ENCODE measurements at places on chromosomes 12 and 14.

DNA sequence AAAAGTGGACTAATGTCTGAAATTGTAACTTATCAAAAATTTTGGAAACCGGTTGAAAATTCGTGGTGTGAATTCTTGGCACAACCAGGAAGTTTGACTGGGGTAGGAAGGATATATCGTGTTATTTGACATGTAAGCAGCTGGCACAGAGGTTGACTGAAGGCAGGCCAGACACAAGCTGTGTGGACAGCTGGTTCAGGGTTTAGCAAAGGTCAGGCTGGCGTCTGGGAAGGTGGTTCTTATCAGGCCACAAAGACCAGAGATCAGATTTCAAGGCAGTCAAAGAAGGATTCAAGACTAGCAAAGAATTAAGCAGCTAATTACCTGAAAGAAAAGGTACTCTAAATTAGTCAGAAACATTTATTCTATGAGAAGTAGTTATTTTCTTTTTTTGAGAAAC lies 450.2 kb upstream of the MDGA2 start:
- DNase-seq, result no peak

DNA sequence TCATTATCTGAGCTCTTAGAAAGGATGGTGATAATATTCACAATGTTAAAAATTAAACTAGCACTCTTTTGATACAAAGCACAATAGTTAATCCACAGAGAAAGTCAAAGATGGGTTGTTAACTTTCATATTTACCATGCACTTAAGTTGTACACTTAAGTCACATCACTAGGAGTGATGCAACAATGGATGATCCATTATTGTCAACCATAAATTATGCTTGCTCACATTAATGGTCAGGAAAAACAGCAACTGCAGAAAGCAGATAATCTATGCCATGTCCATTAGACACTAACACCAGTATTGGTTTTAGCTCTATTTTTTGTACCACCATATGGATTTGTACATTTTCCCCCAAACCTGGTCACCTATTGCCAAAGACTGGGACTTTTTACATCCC lies 195.5 kb downstream of the FOXA1 start:
- DNase-seq, result no peak

DNA sequence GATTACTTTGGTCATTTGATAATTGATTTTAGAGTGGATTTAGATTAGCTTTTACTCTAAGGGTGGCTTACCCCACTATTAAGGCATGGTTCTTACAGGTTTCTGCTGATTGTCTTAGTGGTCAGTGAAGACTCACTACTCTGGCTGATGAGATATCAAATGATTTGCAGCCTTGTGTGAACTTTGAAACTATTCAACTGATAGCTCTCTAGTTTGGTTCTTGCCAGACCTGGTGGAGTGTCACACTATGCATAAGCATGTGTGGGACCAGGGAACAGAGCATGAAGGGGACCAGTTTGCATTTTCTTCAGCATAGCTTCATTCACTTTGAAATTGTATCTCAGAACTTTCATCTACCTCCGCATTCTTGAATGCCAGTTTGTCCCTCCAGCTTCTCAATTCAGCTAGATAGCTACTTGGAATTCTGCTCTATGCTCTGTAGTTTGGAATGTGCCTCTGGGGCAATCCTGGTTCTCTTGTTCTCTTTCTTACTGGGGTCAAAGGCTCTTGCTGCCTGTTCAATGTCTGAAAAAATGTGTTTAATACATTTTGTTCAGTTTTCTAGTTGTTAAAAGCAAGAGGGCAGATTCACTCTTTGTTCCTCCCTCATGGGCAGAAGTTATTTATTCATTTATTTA lies 12.7 kb downstream of the SCYL2 start:
- no peak for DNase-seq

GRCh38 chr14:100147691-100148464 lies 11.6 kb downstream of the DEGS2 start:
- DNase-seq, result no peak

- DNase-seq, result no peak
Measured at GRCh38 chr12:46958599-46959290, 120.7 kb upstream of the PCED1B start.

- DNase-seq, result no peak
Measured at GRCh38 chr14:65850429-65851135, 438.1 kb downstream of the FUT8 start.

- DNase-seq, result no peak
Measured at GRCh38 chr12:121214855-121215745, 5.2 kb downstream of the P2RX4 start.

- no peak for DNase-seq
Measured at GRCh38 chr12:67969134-67969802, 20.0 kb upstream of the IFNG-AS1 start.

DNA sequence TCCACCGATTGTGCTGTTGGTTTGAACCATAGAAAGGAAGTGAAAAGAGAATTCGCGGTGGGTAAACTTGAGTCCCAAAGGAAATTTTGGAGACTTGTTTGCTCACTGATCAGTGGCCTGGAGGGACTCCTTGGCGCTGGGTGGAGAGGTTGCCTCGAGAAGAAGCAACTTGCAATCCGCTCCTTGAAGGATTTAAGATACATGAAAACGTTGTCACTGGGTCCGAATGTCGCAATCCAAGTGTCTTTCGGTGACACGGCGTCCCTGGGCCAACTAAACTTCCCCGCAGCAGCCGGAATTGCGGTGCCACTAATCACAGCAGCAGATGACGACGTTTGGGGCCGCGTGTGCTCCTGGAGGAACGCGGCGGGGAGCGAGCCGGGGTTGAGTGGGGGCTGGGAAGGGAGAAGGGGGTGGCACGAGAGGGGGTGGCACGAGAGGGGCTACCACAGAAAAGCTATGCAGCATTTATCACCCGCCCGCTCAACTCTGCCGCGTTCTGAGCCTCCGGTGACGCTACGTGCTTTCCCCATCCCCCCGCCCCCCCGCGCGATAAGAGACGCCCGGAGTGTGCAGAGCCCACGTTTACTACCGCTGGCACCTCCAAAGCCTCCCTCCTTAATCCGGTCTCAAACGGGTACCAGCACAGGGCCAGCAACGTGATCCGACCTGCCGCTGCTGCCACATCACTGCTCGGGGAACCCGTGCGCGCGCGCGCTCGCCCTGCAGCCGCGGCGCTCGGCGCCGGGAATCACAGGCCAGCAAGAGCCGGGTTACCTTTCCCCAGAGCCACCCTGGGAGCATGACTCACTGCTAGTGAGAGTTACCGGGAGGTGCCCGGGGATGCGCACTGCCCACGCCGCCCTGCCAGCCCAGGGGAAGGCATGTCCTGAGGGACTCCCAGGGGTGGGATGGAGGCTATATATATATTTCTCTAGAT lies 833 bp upstream of the BHLHE41 start:
- peak; percentile 16 for DNase-seq

GRCh38 chr14:64806202-64806861 lies 73.4 kb downstream of the SPTB start:
- no peak for DNase-seq

- no peak for DNase-seq
Measured at GRCh38 chr12:97050509-97050908, 143.5 kb downstream of the NEDD1 start.

DNA sequence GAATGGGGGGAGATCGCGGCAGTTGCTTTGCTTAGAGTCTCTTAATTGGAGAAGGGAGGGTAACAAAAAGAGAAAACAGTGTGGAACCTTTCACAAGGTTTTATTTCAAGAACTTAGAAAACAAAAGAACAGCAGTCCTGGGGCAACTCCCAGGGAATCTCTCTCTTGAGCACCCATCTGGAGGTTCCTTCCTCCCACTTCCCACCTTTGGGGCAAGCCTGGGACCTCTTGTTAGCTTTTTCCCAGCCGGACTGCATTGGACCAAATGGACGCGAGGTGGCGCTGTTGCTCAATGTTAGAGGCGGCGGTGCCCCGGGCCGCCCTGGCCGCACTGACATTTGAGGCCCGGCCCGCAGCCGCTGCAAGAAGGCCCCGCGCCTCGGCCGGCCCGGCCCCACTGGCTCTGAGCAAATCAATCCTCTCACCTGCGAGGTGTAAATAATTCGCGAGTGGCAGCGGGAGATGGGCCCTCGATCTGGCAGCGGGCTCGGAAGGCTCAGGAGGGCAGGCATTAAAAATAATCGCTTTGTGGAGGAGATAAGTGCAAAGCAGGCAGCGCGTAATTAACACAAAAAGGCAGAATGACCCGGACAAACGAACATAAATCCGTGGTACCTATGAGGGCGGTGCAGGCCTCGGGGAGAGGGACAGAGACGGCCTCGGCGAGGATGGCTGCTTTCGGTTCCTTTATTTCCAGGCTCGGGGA lies 2.8 kb upstream of the HOXC8 start:
- peak; percentile 22 for DNase-seq

- no peak for DNase-seq
Measured at GRCh38 chr12:28941248-28941647, 207.8 kb upstream of the FAR2 start.

DNA sequence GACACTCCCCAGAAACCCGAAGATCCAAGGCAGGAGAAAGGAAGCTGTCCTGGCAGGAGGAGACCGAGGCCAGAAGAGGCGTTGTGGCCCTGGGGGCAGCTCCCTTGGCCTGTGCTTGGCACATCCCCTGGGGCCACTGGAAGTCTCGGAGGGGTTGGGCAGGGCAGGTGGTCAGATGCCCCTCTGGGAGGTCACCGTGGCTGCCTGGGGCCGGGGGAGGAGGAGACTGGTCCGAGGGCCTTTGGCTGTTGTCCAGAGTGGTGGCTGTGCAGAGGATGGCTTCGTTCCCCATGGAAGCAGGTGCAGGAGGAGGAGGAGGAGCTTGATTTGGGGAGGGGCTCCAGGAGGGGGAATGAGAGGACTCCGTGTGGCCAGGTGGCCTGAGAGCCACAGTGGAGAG lies 3.3 kb upstream of the NUDT14 start:
- no peak for DNase-seq

DNA sequence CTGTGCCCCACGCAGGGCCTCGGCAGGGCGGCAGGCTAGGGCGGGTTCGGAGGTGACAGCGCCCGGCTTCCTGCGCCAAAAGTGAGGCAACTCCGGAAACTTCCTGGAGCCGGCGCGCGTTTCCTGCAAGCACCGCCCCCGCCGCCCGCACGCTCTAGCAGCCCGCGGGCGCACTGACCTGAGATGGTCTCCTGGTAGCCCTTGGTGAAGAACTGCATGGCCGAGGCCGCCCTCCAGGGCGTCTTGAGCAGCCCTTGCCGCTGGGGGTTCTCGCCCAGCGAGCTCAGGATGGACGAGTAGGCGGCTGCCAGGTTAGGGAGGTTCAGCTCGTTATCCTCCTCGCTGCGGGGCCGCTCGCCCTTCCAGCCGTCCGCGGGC lies 494 bp downstream of the GCH1 start:
- peak; percentile 10 for DNase-seq

DNA sequence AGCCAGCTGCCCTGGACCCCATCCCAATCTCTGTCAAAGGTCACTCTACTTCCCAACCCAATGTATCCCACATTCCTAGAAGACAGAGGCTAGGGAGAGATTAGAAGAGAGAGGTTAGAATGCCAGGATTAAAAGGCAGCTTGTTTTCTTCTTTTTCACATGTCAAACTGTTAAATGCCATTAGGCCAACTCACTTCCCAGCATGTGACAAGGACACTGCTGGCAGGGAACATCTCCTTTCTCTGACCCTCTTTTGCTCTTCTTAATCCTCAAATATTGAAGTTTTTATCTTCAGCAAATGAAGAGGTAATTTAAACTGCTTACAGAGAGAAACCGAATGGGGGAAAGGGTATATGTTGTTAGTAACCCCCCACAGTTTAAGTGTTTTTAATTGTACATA lies 89.1 kb downstream of the BBS10 start:
- no peak for DNase-seq

GRCh38 chr12:8655421-8655820 lies 7.2 kb downstream of the MFAP5 start:
- no peak for DNase-seq

DNA sequence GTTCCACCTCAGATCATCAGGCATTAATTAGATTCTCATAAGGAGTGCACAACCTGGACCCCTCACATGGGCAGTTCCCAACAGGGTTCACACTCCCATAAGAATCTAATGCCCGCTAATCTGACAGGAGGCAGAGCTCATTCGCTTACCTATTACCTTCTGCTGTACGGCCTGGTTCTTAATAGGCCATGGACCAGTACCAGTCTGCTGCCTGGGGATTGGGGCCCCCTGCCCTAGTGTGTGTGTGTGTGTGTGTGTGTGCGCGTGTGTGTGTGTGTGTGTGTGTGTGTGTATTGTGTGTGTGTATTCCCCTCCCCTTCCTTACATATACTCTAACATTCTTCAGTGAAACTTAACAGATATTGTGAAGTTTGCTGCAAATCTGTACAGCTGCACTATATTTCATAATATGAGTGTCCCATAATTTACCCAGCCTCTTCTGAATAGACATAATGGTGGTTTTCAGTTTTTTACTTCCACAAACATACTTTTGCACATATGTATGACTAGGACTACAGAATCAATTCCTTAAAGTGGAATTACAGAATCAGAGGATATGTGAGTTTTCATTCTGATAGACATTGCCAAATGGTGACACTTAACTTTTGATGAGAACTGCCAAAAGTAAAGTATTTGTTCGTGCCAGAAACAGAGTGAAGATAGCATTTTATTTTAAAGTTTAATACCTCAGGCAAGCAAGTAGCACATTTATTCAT lies 205.2 kb upstream of the EEA1 start:
- no peak for DNase-seq

DNA sequence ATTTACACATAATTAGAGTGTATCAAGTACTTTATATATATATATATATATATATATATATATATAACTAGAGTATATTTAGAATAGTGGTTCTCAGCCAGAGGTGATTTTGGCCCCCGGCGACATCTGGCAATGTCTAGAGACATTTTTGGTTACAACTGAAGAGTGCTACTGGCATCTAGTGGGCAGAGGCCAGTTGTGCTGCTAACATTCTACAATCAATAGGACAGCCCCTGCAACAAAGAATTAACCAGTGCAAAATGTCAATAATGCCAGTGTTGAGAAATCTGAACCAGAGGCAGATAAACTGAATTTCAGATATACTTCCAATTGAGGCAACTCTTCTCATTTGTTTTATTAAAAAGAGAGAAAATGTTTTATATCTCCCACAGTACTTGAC lies 8.9 kb downstream of the GTF2A1 start:
- no peak for DNase-seq

DNA sequence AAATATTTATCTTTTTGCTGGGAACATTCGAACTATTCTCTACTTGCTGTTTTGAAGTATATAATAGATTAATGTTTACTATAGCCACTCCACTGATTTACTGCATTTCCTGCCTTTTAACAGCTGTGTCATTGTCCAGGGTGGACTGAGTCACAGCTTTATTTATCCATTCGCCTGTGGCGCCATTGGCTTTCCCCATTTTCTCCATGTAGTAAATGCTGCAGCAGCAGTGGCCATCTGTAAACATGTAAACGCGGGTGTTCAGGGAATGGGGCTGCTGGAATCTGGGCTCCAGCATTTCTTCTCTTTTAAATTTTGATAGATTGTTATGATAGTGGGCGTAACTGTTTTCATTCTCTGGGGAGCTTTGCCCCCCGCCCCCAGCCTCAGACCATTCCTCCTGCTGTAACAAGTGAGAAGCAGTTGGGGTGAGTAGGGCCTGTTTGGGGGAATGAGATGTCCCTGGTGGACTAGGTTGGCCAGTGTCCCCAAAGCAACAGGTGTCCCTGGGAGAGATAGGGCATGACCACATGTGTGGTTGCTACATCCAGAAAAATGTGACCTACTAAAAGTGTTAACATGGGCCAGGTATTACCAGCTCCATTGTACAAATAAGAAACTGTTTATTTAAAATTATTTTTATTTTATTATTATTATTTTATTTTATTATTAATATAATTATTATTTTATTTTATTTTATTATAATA lies 32.9 kb downstream of the RIN3 start:
- no peak for DNase-seq

- no peak for DNase-seq
Measured at GRCh38 chr14:72675126-72675525, 218.8 kb downstream of the DPF3 start.

Measured in esophagus squamous epithelium (tissue), 5 donors.